Epithelial cell of proximal tubule (primary cell): ENCODE measurements at places on chromosomes 5 and 9. TPM values are rescaled to one million over a fixed set of nuclear protein-coding genes. Genes with fewer than 3 reads are reported as not detected.

DNA sequence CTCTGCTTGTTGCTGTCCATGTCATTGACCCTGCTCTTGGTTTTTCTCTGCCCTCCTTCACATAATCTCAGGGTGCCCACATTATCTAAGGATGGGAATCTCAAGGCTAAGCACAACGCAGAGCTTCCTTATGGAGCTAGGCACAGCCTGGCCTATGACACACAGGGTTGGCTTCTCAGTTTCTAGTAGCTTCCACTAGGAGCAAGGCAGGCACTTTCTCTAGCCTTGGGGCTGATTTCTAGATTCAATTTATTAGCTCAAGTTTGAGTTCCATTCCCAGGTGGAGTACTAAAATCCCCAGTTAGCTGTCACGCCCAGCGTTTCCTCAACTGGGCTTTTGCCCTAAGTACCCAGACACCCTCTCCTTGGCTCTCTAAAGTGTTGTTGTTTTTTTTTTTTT, 12.4 kb downstream of the IL4 start:
- DNase-seq: no peak

GRCh38 chr9:91421971-91422757, 1.5 kb downstream of the NFIL3 start:
- DNase-seq: no peak

- no peak for DNase-seq
Measured at GRCh38 chr9:78828521-78828920, 531.6 kb downstream of the PSAT1 start.

The BAAT gene
- 0.07 TPM in 1 of 2 replicates, not detected in the other for total RNA-seq

The ADAMTS19 gene
- 0.12 and 0.72 TPM in 2 replicates for total RNA-seq

The SPATA9 gene
- 0.36 TPM in 1 of 2 replicates, not detected in the other for total RNA-seq

DNA sequence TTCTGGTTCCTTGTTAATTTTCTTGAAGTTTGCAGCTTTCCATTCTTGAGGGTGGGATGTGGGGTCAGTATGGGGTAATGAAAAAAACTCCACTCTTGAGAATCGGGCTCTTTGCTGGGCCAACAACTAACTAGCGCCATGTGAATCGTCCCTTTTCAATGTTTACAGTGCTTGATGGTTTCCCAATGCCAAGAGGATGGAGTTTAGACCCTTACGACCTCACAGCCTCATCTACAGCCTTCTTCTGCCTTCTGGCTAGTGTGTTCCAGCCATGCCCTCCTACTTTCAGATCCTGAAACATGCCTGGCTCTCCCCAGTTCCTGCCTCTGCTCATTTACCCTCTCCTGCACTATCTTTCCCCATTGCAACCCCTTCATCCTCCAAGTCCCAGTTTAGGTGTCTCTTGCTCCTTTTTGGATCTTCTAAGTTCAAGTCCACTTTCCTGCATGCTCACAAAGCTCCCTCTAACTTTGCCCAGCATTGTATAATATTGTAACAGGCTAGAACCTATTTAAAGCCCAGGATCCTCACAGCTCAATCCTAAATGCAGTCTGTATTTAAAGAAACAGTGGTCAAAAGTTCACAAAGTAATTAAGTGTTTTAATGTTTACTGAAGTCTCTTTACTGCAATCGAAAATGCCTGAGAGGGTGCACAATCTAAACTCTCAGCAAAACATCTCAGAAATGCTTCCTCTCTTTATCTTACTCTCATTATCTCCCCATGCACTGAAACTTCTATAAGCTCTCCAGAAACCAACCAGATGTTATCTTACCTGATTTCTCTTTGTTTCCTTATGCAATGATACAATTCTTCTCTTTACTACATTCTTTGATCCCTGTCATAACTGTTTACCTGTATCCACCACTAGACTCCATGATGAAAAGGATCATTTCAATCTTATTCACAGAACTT, 20.6 kb upstream of the CAST start:
- no peak for DNase-seq

- no peak for DNase-seq
Measured at GRCh38 chr9:29289365-29289764, 1716.1 kb upstream of the C9orf72 start.

GRCh38 chr9:14428781-14429230, 114.9 kb upstream of the NFIB start:
- DNase-seq: no peak

The SRA1 gene
- total RNA-seq: 40.3 and 41.3 TPM in 2 replicates

The C9orf153 gene
- total RNA-seq: not detected in 2 replicates

DNA sequence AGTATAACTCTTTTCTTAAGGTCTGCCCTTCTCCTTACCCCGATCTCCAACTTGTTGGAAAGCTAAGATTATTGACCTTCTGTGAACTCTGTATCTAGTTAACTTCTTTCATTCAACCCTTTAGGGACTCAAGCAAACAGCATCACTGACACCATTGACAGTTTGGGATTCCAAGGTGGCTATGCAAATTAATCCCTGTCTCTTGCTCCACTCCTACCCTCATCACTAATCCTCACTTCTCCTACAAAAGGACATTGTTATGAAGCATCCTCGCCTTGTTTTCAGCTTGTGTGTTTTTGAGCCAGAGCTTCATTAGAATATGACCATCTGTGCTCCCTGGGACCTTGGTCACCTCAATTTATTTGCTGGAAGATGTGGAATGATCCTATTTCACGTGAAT, 337.9 kb downstream of the PDE4D start:
- DNase-seq: no peak

The C5orf34 gene
- total RNA-seq: 3.6 and 6.9 TPM in 2 replicates

GRCh38 chr5:132056610-132057497, 3.6 kb upstream of the IL3 start:
- DNase-seq: no peak

GRCh38 chr9:111936391-111936790, 39.8 kb downstream of the UGCG start:
- DNase-seq: no peak

- no peak for DNase-seq
Measured at GRCh38 chr9:127973169-127974000, 7.4 kb downstream of the EEIG1 start.

- no peak for DNase-seq
Measured at GRCh38 chr5:89105171-89105695, 222.2 kb upstream of the MEF2C start.

GRCh38 chr9:81174023-81174422, 515.3 kb downstream of the TLE1 start:
- no peak for DNase-seq

GRCh38 chr5:122673343-122673742, 101.5 kb upstream of the SNX2 start:
- no peak for DNase-seq

DNA sequence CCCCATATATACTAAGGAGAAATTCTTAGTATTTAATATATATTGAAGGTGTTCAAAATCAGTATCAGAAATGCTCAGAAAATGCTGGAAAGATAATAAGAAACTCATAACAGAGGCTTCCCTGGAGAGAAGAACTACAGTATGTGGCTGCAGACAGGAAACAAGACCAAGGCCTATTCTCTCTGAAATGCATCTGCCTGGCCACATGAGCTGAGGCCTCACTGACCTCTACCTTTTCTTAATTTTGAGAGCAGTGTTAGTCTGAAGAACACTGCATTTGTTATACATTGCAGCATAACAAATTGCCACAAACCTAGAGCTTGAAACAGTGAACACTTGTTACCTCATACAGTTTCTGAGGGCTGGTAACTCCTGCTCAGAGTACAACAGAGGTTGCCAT, 133.4 kb upstream of the SPEF2 start:
- DNase-seq: no peak

DNA sequence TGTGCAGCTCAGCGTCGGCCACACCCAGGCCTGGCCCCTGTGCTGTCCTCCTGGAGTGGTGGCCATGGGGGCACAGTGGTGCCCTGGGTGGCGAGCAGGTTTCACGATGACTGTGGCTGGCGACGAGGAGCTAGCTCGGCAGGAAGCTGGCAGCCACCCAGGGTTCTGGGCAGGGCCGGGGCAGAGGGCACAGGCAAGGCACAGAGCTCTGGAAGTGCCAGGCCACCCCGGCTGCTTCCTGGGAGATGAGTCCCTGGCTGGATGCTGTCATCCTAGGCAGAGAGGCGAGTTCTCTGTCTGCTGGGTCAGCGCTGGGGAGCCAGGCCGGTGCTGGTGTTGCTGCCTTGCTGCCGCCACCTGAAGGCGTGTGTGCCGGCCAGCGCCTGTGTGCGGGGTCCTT, 51.7 kb downstream of the RXRA start:
- DNase-seq: no peak

GRCh38 chr5:86686046-86686445, 68.3 kb downstream of the COX7C start:
- DNase-seq: no peak

The CDH12 gene
- total RNA-seq: not detected in 2 replicates

The ELAVL2 gene
- 0.52 and 1.2 TPM in 2 replicates for total RNA-seq

DNA sequence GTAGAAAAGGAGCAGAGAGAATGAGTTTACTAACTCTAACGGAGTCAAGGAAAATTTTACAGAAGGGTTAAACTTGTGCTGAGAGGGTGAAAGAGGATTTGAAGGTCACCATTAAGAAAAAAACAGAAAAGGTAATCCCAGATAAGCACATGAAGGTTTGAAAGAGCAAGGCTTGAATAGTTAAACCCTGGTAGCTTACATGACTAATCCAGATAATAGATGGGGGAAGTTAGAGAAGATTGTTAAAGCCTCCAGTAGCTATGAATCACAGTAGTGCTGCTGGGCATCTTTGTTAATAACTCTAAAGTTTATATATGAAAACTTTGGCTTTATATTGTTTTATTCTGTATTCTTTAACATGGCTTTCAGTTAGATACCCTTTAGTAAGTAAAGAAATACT, 354.5 kb upstream of the FTMT start:
- DNase-seq: no peak

The TXNDC8 gene
- not detected in 2 replicates for total RNA-seq

The PFN3 gene
- total RNA-seq: not detected in 2 replicates

DNA sequence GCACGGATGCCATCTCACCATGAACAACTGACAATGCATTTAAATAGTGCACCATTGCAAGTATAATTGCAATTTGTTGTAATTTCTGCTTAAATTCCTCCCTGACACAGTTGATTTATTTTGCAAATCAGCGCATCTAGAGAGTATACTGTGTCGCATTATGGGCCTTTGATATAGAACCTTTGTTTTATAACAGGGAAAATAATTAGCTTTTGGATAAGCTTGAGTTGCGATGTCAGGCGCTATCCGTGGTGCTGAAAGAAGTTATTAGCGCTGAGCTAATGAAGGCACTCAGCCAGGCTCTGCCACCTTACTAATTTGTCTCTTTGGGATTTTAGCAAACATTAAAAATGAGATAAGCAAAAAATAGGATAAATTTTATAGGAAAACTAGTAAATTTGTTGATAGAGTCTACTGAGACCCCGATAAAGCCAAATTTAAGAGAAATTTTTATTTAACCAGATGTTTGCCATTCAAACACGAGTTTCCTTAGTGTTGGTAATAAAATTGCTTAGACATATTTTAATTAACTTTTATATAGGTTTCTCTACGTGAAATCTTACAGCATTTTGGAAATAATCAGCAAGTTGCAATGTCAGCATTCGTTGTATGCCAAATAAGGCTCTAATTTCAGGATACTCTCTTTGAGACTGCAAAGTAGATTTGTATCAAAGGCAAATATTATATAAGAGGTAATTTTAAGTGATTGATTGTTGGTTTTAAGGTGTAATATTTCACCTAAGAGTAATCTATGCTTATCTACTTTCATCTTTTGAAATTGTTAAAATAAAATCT, 355.5 kb downstream of the TLR4 start:
- peak; percentile 2 for DNase-seq

The SURF2 gene
- total RNA-seq: 27.6 and 45.4 TPM in 2 replicates

DNA sequence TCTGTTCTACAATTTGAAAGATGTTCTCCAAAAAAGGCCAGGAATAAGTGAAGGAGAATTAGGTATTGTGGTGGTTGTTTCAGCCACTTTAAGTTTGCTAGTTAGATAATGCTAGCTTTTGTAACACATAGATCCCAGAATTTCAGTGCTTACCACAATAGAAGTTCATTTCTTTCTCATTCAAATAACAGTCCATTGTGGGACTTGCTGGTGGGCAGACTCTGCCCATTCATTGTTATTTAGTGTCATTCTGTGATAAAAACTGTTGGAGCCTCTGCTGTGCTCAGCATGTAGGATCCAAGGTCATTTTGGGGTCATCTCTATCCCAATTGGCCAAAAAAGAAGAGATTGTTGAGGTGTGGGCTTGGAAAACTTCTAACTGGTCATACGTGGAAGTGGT, 106.8 kb downstream of the CCDC192 start:
- no peak for DNase-seq

DNA sequence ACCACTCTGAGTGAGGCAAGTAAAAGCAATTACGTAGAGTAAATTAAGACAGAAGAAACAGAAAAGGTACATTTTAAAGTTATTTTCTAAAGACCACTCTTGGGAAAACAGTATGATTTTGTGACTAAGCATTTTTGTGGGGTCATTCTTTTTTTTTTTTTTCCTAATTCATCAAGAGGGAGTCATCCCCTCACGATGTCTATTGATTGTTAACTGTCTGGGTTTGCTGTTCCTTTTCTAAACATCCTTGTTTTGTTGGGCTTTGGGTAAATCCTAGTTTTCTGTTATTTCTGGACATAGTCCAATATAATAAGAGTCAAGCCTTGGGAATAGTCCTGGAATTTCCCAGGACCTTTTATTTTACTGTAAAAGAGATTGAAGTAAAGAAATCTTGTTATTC, 63.8 kb downstream of the ANKRD55 start:
- DNase-seq: no peak

The CD74 gene
- total RNA-seq: 31.2 and 54.4 TPM in 2 replicates

The SLC46A2 gene
- not detected in 2 replicates for total RNA-seq

- no peak for DNase-seq
Measured at GRCh38 chr9:120873512-120873911, 3.5 kb downstream of the PHF19 start.

- DNase-seq: no peak
Measured at GRCh38 chr5:137453483-137454080, 45.5 kb downstream of the SPOCK1 start.

- no peak for DNase-seq
Measured at GRCh38 chr5:64502196-64502595, 3.6 kb upstream of the RGS7BP start.

DNA sequence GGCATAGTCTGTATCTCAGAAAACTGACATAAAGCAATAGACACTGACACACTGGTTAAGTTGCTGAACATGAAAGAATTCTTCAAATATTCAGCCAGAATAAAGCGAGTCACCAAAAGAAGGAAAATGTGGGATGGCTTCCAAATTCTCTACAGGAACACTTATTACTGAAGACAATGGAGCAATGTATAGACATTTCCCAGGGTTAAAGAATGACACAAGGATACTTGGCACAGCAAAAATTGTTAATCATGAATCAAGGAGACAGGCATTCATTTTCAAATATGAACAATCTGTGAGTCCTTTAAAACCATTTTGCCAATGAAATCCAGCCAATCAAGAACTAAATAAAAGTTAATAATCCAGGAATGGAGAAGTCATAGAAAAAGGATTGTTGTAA, 92.5 kb downstream of the MTX3 start:
- DNase-seq: no peak

The ZFP2 gene
- 0.29 and 0.86 TPM in 2 replicates for total RNA-seq

GRCh38 chr9:130810609-130811136, 24.4 kb upstream of the ABL1 start:
- DNase-seq: no peak

- no peak for DNase-seq
Measured at GRCh38 chr9:105421154-105421553, 26.7 kb upstream of the FSD1L start.
